ENCODE measurements at places on chromosomes 6 and 20. TPM values are rescaled to one million over a fixed set of nuclear protein-coding genes. Genes with fewer than 3 reads are reported as not detected.

- DNase-seq = no peak
Measured at GRCh38 chr6:155349129-155349528, 34.8 kb upstream of the TFB1M start.

DNA sequence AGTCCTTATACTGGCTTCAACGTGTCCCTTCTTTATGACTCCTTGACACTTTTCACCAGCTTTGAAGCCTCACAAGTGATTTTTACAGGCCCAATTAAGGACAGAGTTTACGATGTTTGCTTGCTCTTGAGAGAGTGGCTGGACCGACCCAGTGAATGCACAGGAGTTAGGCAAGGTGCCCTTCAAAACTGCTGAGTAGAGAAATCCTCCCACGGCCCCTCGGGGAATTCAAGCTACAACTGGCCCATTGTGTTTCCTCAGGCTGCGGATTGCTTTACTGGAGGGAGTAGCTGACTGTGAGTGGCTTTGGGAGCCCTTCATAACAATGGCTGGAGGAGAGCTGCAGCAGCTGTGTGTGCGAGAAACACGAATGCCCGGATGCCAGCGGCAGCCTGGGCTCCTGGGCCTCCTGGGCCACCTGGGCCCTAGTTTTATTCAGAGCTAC, 50.0 kb downstream of the SGK1 start:
- no peak for DNase-seq

The ZCCHC3 gene
- 11.8 TPM for total RNA-seq

The XKR7 gene
- total RNA-seq = not detected

DNA sequence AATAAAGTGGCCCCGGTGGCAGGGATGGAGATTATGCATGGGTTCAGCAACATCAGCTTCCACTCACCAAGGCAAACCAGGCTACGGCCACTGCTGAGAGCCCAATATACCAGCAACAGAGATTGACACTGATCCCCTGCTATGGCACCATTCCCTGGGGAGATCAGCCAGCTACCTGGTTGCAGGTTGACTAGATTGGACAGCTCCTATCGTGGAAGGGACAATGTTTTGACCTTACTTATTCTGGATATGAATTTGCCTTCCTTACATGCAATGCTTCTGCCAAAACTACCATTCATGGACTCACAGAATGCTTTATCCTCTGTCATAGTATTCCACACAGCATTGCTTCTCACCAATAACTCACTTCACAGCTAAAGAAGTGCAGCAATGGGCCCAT, 174.8 kb upstream of the TNFAIP3 start:
- DNase-seq = no peak

DNA sequence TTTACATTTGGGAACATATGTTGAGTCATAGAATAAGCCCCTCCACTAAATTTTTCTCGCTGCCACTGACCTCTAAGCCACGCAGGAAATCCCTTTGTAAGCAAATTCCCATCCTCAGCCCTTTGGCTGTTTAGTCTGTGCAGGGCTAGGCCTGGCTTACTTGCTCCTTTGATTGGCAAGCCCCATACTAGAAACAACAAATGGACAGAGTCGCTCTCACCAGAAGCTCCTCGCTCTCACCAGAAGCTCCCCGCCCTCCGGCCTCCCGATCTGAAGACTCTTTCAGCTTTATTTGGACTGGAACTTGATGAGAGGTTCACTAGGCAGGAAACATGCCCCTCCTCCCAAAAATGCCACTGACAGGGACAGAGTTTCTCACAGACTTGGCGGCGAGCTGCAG, 149.2 kb upstream of the EXOC2 start:
- DNase-seq = no peak

DNA sequence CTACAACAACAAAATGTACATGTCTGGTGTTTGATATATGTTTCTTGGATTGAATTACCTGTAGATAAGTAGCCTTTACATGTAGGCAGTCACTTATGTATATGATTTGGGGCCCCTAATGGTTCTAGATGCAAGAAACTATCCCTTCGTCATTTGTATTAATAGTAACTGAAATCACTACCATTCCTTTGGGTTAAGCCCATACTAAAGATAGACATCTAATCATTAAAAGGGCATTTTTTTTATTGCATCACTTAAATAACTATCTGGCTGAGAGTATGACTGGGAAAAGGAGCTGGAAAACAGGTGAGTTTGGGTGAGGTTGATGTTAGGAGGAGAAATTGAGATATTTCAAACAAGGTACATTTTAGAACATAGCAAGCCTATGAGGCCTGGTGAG, 213.5 kb upstream of the PLN start:
- no peak for DNase-seq

DNA sequence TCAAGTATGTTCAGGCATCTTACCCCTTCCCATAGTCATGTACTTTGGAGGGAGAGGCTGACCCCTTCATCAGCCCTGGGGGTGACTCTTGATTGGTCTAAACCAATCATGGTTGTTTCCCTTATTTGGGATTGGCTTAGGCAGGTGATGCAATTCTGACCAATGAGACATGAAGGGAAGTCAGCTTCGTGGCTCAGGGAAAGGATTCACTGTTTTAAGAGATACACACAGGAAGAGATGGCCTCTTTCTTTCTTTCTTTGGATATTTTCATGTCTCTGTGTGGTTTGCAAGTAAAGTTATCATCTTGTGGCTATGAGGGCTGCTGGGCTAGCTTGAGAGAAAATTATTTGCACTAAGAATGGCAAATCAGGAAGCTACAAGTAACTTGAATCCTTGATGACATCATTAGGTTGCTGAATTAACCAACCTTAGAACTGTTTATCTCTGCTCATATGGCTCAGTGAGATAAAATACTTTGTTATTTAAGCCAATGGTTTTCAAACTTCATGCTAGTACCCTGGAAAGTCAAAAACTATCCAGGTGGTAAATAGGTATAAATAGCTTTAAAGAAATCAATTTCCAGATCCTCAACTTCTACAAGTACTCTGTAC, 144.2 kb upstream of the CENPW start:
- no peak for DNase-seq

GRCh38 chr20:33130568-33131061, 37.3 kb upstream of the BPIFA2 start:
- no peak for DNase-seq

DNA sequence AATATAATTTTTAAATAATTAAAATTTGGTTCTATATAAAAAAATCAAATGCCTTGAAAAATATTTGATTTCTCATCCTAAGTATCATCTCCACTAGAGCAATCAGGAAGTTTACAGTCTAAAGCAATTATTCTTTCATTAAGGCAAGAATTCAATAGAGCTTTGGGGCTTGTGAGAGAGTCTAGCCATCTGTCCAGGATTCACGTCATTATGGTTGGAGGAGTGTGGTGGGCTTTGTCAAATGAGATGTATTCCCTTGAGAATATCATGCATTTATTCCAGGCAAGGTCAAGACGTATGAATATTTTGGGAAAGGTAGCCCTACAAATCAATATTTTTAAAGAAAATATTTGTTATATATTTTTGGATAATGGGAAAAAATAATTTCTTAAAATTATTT, 132.4 kb downstream of the ELOVL4 start:
- DNase-seq = no peak

The EPPIN gene
- total RNA-seq = not detected

The EBF4 gene
- 2.9 TPM for total RNA-seq

The SYNDIG1 gene
- total RNA-seq = 11.5 TPM

GRCh38 chr6:160198606-160199211, 59.9 kb downstream of the SLC22A2 start:
- DNase-seq = no peak

The EYS gene
- total RNA-seq = not detected

DNA sequence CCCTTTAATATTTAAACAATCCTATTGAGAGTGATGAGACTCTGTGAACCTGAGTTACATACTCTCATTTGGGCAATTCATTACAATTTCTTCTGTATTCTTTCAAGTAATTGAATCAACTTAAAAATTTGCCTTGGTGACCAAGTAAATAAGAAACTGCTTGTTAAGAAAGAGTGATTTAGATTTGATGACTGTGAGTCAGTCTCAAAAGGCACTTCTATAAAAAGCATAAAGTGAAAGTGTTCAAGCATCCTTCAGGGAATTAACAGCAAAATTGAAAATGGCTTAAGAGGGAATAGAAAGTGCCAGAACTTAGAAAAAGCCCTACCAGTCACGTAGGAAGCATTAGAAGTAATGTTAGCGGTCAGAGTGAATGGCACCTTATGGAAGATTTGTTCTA, 654.7 kb downstream of the EPM2A start:
- DNase-seq = no peak

DNA sequence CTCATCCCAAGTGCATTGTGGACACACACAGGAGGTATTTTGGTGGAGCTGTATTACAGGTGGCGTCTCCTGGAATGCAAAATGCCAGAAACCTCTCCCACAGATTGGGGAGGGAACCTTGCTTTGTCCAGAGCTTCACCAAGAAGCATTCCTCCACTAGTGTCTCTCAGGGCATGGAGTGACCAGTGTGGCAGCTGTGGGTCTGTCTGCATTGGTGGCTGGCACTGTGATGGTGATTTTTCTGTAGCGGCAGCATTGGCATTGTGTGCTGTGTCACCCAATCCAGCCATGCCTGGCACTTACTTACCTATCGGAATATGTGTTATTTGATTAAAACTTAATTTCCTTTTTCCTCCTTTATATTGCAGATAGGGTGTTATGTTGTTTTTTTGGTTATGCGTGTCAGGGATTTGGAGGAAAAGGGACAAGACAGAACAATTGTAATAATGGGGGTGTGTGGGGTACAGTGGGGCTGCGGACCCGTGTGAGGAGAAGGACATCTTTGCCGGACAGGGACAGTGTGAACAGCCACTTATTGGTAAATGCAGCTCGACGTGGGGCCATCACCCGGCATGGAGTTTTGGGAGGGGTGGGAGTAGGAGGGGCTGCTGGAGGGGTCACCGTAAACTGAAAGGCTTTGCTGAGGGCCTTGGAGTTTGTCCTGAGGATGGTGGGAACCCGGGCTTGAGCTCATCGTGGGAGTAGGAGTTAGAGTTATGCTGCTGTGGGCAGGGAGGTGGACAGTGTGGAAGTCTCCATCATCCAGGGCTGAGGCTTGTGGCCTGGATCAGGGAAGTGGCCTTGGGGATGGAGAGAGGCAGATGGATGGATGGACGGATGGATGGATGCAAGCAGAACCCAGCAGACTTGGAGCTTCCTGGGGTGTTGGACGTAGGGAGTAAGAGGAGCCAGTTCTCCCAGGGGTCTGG, 105.0 kb downstream of the SYCP2 start:
- DNase-seq = peak; percentile 26

The CDYL gene
- 27.2 TPM for total RNA-seq

DNA sequence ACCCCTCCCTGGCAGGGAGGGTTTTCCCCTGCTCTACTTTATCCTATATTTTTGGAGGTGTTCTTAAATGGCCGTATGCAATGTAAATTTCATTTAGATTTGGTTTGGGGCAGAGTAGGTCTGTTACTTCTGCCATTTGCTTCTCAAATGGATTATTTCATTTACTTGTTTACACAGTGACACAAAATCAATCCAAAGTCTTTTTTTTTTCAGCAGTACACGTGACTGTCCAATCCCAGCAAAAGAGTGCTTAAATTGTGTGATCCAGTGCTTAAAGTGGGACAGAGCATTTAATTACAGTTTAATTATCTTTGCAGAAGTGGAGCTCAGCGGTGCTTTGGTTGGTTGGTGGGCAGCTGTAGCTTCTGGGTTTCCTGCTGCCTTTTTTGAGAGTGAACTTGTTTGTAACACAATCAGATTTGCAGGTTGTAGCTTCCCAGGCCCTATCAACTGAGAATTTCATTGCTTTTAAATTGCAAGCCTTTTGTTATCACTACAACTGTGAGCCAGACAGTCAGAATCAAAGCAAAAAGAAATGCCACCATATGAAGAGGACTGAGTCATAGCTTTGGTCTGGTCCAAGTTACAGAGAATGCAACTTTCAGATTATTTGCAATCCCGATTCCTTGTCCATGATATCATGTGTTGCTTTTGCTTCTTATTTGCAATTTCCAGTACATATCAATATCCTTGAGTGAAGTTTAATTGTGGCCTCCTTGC, 216.9 kb downstream of the DOK5 start:
- DNase-seq = no peak

- DNase-seq = no peak
Measured at GRCh38 chr6:22550971-22551670, 18.2 kb upstream of the HDGFL1 start.

DNA sequence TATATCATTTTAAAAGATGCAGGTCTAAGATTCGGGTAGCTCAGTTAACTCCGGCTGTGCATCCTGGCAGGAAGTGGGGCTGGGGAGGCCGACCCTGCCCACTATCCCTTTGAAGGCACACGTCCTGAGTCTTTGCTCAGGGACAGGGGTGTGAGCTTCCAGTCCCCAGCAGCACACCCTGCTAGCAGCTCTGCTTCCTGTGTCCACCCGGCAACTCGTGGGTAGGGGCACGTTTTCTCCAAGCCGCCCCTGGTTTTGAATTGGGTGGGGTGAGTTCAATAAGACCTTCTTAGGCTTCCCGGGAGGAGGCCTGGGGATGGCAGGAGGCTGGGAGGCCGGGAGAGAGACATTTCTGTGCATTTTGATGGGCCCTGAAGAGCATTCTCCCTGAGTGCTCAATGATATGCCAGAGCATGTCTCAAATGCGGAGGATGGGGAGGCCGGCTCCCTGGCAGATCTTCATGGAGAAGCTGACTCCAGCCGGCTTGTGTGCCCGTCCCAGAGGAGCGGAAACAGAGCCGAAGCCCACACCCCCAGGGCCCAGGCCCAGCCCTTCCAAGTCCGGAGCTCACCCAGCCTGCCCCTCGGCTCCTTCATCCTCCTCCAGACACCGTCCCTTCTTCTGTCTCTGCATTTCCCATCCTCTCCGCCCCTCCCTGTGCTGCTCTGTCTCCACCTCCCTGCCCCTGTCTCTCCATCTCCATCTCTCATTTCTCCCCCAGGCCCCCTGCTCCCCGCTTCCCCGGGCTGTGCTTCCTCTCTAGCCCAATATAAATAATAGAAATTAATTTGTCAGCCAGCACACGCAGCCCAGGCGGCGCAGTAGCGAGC, 36.3 kb upstream of the ZFAND3 start:
- no peak for DNase-seq

DNA sequence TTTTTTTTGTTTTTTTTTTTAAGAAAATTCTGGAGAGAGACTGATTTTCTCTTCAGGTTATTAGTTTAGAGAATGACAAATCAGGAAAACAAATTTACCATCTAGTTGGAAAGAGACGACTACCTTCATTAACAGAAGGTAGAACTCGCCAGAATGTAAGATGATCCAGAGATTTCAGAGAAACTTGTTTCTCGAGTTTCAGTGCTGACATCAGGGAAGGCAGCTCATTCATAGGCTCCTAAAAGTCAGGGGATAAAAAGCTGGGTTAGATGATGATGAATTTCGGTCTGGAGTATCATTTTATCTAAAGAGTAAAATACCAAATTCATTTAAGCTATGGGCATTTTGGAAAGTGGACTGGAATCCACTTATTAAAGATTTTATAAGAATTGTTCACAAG, 27.9 kb downstream of the ZNF334 start:
- no peak for DNase-seq

- peak; percentile 48 for DNase-seq
Measured at GRCh38 chr20:44780226-44780625, 30.1 kb downstream of the RIMS4 start.

The GFOD1 gene
- 46.2 TPM for total RNA-seq

Measured in Right ventricle myocardium superior (tissue), 1 donor.